AG09309 (cell line): ENCODE measurements at places on chromosomes 3 and 15.

- DNase-seq = no peak
These were observed 151.9 kb upstream of the LINGO1 start for GRCh38 chr15:77784361-77785292.

DNA sequence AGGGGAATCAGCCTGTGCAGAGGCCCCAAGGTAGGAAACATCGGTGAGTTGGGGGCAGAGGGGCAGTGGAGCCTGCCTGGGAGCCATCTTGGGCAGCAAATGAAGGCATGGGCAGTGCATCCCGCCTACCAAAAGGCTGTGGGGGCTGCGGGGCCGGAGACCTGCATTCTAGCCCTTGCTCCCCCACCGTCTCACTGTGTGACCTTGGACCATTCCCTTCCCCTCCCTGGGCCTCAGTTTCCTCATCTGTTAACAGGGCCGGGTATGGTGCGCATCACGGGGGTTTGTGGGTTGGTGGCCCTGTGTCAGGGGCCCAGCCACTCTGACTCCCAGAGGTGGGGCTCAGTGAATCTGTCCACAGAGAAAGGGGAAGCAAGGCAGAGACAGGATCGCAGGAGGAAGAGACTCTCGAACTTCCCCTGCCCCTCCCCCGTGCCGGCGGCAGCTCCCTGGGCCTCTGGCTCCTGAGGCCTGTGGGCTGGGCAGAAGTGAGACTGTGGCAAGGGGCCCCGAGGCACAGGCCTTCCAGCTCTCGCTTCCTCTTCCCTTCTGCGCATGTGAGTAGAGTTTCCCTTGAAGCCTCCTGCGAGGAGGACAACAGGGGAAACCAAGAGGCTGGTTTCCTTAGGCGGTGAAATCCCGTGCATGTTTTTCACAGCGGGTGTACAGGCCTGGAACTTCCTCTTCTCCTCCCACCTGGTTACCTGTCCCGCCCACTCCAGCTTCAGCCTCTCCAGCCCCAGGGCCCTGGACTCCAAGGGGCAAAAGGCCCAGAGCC lies 42.9 kb downstream of the IDH2 start:
- DNase-seq = no peak

DNA sequence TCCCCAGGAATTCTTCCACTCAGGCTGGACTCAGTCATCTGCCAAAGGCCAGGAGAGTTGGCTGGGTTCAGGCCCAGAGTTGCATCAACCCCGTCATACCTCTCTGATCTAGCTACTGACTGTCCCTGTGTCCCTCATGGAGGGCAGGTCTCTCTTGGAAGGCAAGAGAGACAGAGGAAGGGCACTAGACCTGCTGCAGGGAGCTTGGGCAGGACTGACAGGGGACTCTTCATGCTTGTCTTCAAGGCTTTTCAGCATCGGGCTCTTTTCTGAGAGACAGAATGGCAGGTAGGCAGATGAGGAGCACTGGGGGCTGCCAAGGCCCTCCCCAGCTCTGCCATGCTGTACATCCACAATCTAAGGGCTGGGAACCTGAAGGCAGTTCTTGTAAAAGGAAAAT lies 140.1 kb upstream of the MRPS22 start:
- DNase-seq = no peak

DNA sequence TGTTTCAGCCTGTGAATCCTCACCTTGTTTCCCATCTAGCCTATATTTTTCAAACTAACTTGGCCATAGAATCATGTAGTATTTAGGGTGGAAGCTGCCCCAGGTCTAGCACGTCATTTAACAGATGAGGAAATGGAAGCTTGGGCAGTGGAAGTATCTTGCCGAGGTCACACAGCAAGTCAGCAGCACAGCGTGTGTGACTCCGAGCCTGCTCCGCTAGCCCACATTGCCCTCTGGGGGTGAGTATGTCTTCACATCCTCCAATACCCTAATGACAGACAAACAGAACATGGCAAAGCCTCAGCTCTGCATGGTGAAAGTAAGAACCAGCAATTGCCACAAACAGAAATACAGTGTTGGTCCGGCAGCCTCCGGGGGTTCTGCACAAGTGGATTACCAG lies 2.2 kb upstream of the CCR5 start:
- DNase-seq = no peak

DNA sequence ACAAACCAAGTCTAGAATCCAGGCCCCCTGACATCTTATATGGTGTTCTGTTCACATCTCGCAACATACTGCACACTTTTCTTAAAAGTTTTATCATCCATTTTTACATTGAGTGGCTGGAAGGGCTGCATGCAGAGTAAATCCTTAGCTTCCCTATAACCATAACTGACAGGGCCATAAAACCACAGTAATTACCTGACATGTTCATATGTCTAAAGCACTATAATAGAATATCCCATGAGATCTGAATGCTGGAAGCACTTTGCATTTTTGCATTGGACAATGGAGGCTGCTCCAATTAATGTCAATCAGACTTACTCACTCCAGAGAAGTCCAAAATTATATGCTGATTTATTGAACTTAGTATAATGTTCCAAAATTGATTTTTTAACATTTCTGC lies 86.6 kb upstream of the HES1 start:
- no peak for DNase-seq
